ENCODE measurements at places on chromosomes 2 and 18.

- H3K4me1 ChIP-seq, result peaks cover 27% of the 10 kb centered on the region
- no peak for DNase-seq
- H3K36me3 ChIP-seq, result no peaks in the 10 kb centered on the region
- no peak overlapping the region for H3K4me3 ChIP-seq
Observed at GRCh38 chr18:36903215-36903928, 74.4 kb downstream of the KIAA1328 start.

- H3K27me3 ChIP-seq, result no peaks in the 10 kb centered on the region
- H3K36me3 ChIP-seq, result no peaks in the 10 kb centered on the region
- no peak overlapping the region for H3K4me3 ChIP-seq
- no peak for DNase-seq
Observed at GRCh38 chr18:29629493-29630036, 1413.0 kb downstream of the DSC3 start.

DNA sequence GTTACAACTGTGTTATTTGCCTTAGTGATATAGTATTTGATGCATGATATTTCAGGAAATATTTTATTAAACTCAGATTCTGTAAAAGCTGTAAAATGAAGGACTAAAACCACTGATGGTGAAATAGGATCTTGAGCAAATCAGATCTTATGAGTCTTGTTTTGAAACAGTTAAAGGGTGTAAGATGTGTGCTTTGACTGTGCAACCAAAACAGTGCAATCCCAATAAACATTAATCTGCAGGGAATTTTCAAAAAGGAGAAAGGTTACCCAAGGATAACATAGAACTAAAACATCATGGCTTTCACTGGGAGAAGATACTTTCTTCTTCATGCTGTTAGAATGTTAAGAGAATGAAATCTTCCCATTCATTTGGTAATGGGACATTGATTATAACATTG lies 378.7 kb downstream of the PARD3B start:
- H3K4me1 ChIP-seq, result no peaks in the 10 kb centered on the region
- H3K36me3 ChIP-seq, result no peaks in the 10 kb centered on the region
- no peak overlapping the region for H3K27ac ChIP-seq
- H3K4me3 ChIP-seq, result no peak overlapping the region

- H3K27me3 ChIP-seq, result no peaks in the 10 kb centered on the region
- H3K36me3 ChIP-seq, result no peaks in the 10 kb centered on the region
- peak overlapping the region; percentile 75 for H3K27ac ChIP-seq
- no peak overlapping the region for H3K4me3 ChIP-seq
Observed at GRCh38 chr2:191109888-191110287, 40.9 kb downstream of the STAT4 start.

GRCh38 chr2:137173463-137173862 lies 408.1 kb downstream of the THSD7B start:
- no peak overlapping the region for H3K4me3 ChIP-seq
- no peaks in the 10 kb centered on the region for H3K27me3 ChIP-seq
- H3K4me1 ChIP-seq, result peaks cover 3% of the 10 kb centered on the region
- no peaks in the 10 kb centered on the region for H3K36me3 ChIP-seq

DNA sequence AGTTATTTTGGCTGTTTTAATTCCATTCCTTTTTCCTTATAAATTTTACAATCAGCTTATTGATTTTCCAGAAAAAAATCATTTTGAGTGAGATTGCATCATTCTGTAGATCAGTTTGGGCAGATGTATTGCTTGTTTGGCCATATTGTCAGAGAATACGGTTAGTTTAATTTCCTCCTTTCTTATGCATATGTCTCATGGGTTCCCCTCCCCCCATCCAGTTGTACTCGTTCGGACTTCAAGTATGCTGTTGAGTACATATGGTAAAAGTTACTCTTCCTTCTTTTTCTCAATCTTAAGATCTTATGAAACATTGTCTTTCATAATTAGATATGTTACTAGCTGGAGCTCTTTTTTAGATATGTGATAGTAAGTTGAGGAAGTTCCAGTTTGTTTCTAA lies 131.2 kb upstream of the TTC27 start:
- H3K36me3 ChIP-seq, result peaks cover 19% of the 10 kb centered on the region
- peaks cover 21% of the 10 kb centered on the region for H3K4me1 ChIP-seq

Measured in chondrocyte (in vitro differentiated cells).